AG09319 (cell line): ENCODE measurements at places on chromosomes 7 and 10.

DNA sequence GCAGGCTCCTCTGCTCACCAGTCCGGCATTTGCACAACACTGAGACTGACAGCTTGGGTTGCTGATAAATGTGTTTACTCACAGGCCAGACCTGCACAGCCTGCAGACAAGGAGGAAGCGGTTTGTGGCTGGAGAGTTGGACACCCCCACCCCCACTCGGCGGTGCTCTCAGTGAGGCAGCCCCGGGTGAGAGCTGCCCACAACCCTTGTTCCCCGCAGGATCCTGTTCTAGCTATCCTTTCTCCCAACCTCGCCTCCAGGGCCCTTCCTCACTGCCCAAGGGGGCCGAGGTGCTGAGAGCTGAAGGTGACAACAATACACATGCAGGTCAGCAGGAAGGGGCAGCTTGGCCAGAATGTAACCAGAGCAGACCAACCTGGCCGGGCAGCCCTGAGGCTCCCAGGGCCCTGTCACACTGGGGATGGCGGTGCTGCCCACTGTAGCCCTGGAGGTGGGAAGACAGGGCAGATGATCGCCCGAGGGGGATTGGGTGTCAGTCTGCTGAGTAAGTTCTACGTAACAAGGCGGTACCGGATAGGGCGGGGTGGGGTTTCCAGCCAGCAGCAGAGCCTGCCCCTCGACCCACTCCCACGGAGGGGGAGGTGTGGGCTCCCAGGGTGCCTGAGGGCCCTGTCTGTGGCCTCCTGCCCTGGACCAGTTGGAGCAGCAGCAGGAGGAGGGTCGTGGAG is 2.1 kb upstream of the ADAM8 start:
- no peak for DNase-seq

DNA sequence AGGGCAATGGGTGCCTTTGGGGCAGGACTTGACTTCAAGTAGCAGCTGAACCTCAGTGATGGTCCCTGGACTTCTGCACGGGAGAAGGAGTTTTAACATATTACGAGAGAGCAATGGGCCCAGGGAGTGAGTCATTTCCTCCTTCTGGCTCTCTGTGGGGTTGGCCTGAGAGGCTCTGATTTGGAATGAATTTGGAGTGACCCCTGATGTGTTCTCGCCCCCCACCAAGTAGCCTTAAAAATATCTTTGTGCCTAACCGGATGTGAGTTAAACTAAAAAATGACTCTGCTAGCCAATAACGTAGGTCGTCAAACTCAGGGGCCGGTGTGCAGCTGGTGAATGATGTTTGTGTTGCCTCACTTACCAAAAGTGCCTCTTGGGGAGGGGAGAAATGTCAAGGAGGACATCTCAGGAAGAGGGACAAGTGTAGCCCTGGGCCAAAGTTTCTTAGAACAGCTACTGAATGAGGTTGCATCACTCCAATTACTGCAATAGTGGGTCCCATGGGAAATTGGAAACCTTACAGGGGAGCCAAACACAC is 656.6 kb downstream of the INHBA start:
- no peak for DNase-seq

DNA sequence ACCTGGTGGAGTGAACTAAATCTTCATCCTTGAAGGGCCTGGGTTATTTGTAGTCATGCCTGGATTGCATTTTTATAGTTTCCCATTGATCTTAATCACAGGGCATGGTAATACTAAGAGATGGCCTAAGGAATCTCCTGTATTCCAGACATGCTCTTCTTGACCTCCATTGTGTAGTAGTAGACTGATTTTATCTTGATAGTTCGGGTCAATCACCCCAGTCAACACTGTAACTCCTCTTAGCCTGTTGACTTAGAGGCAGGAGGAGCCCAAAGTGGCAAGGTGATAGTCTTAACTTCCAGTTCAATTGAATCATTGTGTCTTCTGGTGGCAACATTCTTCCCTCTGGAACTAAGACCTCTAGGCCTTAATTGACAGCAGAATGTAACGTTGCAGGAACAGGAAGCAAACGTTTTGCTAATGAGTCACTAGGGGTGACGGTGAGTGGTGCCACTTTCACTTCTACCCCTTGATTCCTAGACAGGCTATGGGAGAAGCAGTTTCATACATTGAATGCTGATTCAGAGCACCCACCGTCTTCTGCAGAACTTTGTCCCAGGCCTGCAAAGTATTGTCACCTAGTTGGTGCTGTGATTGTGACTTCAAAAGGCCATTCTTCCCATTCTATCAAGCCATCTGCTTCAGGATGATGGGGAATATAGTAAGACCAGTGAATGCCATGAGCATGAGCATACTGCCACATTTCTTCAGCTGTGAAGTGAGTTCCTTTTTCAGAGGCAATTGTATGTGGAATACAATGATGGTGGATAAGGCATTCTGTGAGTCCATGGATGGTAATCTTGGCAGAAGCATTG is 24.0 kb upstream of the PAPSS2 start:
- no peak for DNase-seq

DNA sequence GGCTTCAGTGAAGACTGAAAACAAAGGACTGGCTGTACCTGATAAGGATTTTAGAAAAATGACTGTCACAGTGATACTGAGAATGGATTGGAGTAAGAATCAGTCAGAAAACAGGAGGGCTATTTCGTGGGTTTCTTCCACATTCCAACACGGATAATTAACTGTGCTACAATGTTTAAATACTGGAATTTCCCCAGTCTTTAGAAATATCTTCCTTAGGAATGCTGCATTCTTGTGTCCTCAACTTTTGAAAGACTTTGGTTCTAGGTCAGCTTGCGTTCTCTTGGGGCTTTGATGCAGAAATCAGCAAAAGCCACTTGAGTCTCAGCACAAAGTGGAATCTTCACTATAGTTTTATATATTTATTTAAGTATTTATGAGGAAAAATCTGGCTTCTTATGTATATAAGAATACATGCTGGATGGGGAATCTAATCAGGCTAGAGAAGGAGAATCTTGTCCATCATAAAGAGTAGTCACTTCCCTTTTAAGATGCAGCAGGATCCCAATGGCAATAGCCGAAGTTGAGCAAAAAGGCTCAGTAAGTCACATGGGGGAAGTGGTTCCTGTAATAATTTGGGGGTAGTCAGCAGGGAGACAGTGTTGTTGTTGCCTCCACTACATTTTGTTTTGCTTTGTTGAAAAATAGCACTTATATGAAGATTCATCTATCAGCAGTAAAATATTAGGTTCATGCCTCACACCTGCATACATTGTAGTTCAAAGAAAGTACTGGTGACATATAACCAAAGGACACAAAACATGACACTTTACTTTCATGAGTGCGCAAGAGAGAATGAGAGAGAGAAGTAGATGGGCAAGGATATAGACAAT is 86.0 kb downstream of the CH25H start:
- no peak for DNase-seq

DNA sequence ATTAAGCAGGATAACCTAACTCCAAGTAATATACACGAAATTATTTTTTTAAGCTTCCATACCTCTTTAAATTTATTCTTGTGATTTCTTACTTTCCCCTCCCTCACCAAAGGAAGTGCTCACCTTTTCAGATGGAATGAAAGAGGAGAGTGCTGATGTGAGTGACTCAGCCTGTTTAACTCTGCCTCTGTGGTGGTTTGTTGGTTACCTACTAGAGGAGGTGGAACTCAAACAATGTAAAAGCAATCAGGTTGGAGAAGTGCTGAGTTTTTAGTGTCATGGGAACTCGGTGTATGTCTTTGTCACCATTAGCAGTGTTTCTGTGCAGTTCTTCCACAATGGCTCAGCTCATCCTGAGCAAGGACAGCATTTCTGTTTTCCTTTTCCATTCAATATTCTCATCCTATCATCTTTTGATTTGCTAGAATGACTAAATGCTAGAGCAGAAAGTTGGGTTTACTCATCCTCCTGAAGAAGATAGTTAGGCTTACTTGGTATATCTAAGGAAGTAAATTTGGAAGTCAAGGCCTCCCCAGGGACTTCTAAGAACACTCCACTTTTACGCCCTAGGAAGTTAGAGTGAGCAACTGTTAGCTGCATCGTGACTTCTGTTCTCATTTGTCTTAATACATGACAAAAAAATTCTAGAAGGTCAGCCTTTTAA is 6.0 kb downstream of the ADD3 start:
- DNase-seq, result no peak

DNA sequence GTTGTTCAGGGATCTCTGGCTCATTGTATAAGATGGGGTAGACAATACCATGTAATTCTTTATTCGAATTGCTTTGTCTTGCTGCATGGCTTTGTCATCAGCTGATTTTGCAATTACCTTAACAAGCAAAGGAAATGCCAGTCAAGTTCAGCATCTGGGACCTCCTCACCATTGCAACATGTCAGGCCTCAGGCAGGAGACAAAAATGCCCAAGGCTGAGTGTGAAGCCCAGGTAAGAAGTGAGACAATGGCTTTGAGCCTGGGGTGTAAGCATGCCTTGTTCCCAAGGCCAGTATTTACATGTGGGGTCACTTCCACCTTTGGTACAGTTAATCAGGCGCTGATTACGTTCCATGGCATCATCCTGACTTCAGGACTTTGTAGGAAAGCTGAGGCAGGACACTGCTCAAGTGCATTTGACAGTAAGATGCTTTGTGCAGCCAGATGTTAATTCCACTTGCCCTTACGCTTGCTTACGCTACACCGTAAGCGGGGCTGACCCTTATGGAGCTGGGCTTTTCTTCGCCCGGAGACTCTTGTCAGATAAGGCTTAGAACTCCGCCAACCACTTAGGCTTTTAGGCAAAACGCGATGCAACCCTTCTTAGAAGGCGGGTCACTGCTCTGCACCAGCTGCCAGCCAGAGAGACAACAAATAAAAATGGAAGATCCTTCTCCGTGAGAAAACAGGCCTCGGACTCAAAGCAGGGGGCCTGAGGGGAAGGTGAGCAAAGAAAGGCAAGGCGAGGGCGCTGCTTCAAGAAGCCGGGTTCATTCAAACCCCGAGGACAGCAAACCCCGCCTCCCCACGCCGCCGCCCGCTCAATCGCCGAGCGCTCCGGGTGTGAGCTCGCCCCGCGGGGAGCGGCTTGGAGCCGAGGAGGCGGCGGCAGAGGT is 1.3 kb upstream of the SP4 start:
- DNase-seq, result no peak

- DNase-seq, result no peak
These were observed 524.8 kb upstream of the SORCS1 start for GRCh38 chr10:107689323-107689722.

- no peak for DNase-seq
These were observed 23.6 kb upstream of the ZRANB1 start for GRCh38 chr10:124918191-124918830.

DNA sequence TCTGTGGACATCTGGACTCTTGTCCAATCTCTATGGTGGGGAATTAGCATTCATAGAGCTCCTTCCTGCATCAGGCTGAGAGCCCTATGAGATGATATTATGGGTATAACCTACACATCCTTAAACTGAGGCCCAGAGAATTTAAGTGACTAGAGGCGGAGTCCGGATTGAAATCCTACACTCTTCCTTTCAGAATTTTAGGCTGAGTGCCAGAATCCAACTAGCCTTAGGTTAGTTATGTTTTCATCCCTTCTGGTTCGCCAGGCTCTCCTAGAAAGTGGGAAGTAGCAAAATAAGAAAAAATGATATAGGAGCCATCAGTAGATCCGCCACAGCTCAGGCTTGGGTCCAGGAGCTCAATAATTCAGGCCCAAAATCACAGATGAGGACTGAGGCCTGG is 212.5 kb downstream of the GLI3 start:
- DNase-seq, result no peak

GRCh38 chr7:26417911-26418413 is 126.3 kb downstream of the SNX10 start:
- no peak for DNase-seq

- no peak for DNase-seq
These were observed 78.6 kb upstream of the ARMC3 start for GRCh38 chr10:22849077-22849805.

DNA sequence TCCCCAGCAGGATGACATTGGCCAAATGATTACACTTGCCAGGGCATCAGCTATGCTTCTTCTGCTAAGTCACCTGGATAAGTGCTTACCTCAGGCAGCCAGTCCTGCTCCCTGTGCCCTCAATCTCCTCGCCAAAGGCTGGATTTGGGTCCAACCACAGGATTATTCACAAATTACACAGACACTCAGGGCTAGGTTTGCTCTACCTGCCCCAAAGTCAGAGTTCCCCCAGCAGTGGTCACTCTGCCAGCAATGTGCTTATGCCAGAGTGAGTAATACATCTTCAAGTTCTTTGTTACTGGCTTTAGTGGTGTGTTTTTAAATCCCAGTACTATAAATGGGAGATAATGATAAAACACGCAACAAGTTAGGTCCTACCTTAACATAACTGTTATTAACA is 189.7 kb upstream of the SEMA3D start:
- DNase-seq, result no peak

DNA sequence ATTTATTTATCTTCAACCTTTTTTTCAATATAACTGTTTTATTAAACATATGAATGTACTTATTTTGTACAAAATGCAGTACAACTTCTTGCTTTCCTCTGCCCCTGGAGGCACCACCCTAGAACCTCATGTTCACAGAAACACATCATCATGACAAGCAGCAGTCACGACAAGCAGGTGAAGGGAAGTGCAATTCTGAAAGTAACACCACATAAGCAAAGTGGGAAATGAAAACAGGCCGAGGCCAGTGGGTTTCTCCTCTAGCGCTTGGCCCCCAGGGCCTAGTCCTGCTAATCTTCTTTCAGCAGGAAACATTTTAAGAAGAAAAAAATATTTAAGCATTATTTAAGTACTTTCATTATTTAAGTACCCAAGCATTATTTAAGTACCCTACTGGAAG is 598.1 kb downstream of the SH2D4B start:
- no peak for DNase-seq
